ENCODE measurements at places on chromosomes 7 and 10.

DNA sequence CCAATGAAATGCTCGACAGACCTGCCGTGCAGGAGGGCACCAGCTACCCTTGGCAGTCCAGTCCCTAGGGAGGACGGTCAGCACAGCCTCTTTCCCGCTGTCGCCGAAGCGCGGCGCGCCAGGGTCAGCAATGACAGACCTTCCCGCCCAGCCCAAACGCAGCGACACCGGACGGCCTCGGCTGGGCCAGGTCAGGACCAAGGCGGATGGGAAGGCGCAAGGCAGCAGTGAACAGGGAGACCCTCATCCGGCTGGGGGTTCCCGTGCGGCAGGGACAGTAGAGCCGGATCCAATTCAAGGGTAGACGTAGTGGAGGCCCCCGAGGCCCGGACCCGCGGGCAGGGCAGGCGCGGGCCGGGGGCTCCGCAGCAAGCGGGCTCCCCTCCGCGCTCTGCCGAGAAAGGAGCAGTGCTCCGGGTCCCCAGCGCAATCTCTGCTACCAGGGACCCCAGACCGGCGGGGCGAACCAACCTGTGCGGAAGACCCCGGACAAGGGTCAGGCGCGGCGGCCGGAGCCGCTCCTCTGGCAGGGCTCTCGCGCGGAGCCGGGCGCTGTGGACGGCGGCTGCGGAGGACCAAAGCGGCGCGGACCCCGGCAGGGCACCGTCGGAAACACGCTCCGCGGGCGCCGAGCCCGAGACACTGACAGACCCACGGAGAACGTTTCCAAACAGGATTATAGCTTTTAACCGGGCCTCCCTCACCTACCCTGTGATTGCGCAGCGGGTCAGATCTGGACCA is at the start of gene SEC31B:
SEC31B (minus strand) TSS at position 551 of the 741 bp plus-strand sequence. CDS start 2,909 bp downstream, outside the sequence.
- no peak for DNase-seq

DNA sequence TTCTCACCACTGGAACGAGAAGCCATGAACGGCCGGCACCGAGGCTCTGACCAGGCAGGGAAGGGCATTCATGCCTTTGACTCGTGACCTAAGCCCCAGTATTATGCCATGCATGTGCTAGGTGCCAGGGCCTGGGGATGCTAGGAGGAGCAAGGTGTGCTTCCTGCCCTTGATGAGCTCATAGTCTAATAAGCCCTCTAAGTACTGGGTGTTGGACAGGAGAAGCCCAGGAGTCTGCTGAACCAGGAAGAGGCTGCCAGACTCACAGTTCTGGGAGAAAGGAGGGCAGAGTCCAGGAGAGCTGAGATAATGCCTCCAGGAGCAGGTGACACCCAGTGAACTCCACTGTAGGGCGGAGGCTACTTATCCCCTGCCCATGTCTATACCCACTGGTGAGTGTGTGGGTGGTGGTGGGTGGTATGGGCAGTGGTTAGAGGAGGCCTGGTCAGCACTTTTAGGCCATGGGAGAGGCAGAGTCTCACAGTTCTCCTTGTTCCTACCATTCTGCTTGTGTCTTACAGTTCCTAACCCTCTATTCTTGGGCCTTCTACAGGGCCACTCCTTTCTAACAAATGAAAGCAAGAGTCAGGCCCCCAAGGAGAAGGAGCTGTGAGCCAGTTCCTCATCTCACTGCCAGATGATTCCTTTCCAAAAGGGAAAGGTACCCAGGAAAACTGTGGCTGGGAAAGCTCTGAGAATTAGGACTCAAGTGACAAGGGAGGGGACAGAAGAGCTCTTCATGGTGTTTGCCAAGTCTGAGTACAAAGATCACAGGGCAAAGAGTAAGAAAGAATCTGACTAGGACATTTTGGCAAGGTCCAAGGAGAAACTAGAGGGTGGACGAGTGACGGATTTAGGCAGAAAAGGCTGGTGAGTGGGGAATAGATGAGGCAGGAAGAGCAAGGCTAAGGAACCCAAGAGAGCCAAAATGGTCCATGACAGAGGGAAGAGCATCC is 3.6 kb upstream of the MXI1 start:
- no peak for DNase-seq

DNA sequence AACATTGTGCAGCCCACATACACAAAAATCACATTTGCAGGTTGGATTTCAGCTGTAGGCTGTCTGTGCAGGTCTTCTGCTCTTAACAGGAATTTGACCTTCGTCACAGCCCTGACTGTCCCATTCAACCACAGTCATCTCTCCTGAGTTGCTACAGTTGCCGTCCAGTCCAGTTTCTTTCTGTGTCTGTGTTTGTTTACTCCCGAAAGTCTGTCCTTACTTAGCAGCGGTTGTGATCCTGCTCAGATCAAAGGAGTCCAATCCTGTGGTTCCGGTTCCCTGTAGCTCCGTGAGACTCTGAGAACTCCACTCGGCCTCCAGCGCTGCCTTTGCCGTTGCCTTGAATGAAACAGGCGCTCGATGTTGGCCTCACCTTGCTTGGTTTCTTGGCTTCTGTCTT is 111.6 kb upstream of the GATA3 start:
- DNase-seq = no peak

- no peak for DNase-seq
Observed at GRCh38 chr10:17961551-17962422, 10.1 kb downstream of the SLC39A12 start.

DNA sequence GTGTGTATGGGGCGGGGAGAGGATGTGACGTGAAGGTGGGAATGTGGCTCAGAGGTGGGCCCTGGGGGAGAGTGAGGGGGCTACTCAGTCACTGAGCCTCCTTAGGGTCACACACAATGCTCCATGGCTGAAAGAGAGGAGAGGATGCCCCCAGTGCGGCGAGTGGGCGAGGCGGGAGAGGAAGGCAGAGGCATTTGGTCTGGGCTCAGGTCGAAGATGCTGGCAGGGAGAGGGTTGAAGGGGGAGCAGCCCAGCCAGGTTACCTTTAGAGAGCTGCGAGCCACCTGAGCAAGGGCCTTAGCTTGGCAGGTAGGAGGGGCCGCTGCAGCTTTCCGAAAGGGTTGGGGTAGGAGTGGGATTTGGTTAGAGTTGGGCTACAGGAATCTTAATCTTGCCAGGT is 4.7 kb upstream of the LOXL4 start:
- no peak for DNase-seq

- no peak for DNase-seq
Observed at GRCh38 chr10:1365540-1366321, 309.5 kb downstream of the WDR37 start.

Measured in NCI-H1092 (cell line).